Astrocyte (in vitro differentiated cells and primary cell): ENCODE measurements at places on chromosomes 11 and 22.

DNA sequence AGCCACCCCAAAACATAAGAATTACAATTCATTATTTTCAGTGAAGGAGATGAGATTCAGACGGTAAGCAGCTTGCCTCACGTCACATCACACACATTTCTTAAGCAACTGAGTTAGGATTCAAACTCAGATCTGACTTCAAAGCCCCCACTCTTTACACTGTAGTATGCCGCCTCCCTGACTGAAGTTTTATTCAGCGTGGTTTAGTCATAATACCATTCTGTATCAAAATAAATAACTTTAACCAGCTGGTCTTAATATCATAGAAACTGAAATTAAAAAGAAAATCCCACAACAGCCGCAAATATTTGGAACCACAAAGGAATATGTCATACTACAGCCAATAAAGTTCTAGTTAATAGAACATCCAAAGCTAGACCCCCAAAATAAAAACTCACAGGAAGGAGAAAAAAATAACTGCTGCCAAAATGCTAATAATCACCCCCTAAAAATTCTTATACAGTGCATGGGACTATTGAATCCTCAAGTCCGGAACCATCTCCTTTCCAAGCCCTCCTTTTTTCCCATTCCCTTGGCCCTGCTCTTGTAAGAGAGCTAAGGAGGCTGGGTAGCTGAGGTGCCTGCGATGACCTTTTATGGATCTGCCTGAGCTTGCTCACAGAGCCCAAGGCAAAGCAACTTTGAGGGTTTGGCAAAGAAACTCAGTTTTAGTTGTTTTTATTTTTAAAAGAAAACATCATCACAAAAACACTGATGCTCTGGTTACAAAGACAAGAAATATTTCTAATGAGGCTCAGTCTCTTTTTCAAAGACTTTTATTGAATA, 334.5 kb downstream of the TTC28 start:
- no peak for DNase-seq

DNA sequence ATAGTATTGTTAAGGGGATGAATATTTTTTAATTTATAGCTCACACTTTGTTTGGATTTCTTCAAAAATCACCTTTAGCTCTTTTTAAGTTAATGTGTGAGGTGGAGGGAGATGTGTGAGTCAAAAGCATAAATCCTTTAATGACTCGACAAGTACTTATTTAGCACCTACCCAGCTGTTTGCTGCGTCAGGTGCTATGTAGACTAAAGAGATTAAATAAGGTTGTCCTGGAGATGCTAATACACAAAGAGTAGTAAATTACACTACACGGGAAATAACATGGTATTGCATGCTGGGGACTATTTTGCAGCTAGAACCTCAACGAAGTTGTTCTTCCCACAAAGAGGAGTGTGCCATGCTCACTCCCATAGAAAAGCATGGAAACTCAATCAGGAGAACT, 583.3 kb upstream of the TENM4 start:
- no peak for DNase-seq

DNA sequence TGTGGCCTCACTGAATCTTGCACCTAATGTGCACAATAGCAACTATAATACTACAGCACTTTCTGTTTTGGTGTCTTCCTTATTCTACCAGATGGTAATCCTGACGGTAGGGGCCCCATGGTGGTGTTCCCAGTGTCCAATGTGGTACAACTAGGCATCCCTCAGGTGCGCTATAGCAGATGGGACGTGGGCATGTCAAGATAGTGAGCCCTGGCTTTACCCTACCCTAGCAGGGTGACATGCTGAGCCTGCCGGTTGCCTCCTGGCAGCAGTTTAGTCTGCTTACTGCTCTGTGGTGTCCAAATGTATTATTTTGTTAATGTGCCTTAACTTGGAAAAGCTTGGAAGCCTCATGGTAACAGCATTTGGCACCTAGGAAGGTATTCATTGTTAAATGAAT, 19.2 kb downstream of the ACO2 start:
- DNase-seq: no peak

DNA sequence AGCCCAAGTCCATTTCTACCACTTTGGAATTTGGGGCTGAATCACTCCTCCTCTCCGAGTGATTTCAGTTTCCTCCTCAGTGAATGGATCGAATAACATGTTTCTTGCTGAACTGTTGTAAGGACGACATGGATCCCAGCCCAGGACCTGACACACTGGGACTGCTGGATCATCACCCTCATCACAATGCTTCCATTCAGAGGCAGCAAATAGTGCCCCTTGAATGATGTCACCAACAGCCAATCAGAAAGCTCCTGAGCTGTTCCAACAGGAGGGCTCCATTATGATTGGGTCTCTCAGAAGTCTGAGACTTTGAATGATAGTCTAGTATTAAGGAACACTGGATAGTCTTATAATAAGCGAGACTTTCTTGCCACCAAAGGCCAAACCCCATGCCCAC, 158.9 kb downstream of the MYO18B start:
- DNase-seq: no peak

DNA sequence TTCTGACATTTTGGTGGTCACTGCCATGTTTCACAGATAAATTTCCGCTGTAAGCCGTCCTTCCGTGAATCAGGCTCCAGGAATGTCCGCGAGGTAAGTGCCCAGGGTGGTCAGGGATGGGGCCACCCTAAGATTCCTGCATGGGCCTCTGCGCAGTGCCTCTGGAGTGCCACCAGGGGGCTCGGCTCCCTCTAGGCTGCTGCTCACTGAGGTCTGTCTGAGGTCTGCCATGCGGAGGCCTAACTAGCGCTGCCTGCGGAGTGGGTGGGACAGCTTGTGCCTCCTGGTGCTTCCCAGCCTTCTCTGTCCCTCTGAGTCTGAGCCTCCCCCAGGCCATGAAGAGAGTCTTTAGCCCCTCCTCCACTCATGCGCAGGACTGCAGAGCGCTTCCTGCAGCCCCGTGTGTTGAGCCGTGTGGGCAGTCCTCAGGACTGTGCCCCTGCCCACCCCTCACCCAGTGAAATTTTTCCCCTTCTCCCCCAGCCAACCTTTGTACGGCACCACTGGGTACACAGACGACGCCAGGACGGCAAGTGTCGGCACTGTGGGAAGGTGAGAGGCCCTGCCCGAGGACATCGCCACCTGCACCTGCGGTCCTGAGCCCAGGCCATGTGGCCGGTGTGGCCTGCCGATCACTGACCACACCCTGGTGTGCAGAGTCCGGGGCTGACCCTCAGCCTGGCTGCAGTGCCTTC, 11.9 kb upstream of the MDK start:
- DNase-seq: peak; percentile 55

- no peak for DNase-seq
These were observed 189.3 kb downstream of the DBX1 start for GRCh38 chr11:19970944-19971343.

DNA sequence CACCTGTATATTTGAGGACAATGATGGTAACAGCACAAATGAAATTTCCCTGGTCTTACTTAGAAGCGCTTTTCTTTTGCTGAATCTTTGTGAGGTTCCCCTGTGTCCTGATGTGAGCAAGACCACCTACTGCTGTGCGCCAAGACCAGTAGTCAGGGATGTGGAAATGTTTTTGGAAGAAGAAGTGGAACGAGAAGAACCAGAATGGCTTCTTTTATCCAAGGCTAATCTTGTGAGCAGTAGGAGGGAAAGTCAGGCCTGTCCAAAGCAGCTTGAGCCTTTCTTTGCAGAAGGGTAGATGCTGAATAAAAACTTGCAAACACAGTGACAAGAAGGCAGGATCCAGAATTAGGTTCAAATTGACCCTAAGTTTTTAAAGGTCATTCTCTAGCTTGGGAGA, 223.0 kb downstream of the FAT3 start:
- no peak for DNase-seq

- DNase-seq: no peak
These were observed 1247.1 kb downstream of the BRD1 start for GRCh38 chr22:48580481-48580970.

DNA sequence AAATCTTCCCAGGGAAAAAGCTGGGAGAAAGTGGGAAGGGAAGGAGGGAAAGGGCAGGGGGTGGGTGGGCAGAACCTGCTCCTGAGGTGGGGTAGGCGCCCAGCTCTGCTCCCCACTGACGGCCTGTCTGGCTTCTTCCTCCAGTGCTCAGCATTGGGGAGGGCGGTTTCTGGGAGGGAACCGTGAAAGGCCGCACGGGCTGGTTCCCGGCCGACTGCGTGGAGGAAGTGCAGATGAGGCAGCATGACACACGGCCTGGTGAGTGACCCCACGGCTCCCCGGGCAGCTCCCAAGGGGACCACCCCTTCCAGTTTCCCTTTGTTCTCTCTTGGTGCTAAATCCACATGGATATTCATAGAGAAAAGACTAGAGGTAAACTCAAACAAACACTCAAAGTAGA, 25.9 kb downstream of the SHANK3 start:
- no peak for DNase-seq

GRCh38 chr11:8961401-8961800, 2.8 kb downstream of the TMEM9B start:
- no peak for DNase-seq

GRCh38 chr11:20671856-20672546, 2.6 kb downstream of the NELL1 start:
- no peak for DNase-seq

DNA sequence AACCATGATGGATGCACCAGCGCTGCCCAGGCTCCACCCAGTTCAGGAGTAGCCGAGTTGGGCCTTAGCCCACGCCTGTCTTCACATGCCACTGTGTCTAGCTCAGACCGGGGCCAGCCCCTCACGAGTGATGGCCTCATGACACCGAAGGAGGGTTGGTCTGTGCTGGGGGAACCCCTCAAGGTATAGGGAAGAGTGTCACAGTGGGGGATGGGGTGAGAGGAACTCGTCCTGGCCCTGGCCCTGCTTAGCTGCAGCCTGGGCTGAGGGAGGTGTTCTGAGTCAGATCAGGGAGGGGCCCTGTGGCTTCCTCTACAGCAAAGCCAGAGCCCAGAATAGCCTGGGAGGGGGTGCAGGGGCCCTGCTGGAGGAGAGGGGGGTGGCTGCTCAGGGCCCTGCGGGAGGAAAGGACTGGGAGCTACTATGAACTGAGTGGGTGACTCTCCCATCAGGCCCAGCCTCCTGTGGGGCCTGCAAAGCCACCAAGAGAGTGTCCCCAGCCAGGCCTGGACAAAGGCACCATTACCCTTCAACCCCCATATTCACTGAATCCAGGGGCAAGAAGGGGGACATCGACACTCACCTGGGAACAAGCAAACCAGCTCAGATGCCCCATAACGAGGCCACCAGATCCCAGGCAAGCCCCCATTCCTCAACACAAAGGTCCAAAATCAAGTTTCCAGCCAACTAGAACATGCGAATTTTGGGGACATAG, 41.2 kb downstream of the IGLL5 start:
- DNase-seq: peak; percentile 12
